ENCODE measurements at places on chromosomes 2 and 18.

GRCh38 chr2:159349674-159350299, 63.3 kb upstream of the WDSUB1 start:
- DNase-seq = peak; percentile 39

DNA sequence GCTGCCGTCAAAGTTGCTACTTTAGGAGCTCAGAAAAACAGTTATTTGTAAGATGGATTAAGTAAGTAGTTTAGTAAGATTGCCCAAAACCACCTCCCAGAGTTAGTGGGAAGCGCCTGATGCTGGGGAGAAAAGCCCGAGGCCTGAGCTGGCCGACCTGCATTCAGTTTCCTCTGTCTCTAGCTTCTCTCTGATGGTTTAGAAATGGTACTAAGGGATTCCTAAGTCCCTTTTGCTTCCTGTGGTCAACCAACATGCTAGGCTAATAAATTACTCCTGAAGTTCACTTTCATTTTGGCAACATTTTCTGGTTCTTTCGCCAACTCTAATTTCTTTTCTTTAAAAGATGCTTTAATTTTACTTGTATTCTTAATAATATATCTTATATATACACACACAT, 60.1 kb downstream of the ASAP2 start:
- peak; percentile 73 for DNase-seq

- no peak for DNase-seq
Measured at GRCh38 chr2:176443946-176444345, 174.7 kb downstream of the MTX2 start.

DNA sequence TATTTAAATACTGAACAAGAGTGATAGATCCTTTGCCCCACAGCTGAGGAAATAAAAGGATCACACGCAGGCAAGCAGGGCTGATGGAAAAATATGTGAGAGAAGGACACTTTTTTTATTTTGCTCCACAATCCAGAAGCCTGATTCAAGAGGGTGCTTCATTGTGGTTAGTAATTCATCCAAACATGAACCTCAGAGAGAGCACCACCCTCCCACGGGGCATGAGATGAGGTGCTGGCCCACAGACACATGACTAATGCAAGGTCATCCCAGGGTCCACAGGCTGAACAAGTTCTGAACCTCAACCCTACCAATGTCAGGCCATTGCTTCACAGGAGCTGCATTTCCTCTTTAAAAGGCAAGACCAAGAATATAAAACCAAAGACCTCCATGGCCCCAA, 239.6 kb downstream of the MREG start:
- DNase-seq = peak; percentile 99

All from RPMI7951 (cell line).